GM04503 (cell line): ENCODE measurements at places on chromosomes 6 and 20.

DNA sequence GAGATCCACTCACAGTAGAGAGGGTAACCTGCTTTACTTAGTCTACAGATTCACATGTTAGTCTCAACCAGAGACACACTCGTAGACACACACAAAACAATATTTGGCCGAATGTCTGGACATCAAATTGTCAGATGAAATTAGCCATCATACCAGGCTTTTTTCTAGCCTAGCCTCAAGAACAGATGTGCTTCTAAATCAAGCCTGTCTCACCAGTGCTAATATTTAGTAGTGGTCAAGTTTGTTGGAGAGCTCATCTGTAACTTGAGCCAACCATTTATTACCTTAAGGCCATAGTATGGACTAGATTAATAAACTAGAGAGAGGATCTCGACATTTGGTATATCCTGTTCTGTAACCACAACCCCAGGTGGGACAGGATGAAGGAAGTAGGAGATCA is 1118.8 kb upstream of the MAP3K7 start:
- DNase-seq: no peak

GRCh38 chr20:36126836-36127527 is 27.6 kb upstream of the EPB41L1 start:
- DNase-seq: no peak

GRCh38 chr6:46954837-46955451 is 33.2 kb upstream of the ADGRF5 start:
- DNase-seq: no peak

GRCh38 chr6:110674096-110674495 is 141.2 kb downstream of the CDK19 start:
- no peak for DNase-seq

DNA sequence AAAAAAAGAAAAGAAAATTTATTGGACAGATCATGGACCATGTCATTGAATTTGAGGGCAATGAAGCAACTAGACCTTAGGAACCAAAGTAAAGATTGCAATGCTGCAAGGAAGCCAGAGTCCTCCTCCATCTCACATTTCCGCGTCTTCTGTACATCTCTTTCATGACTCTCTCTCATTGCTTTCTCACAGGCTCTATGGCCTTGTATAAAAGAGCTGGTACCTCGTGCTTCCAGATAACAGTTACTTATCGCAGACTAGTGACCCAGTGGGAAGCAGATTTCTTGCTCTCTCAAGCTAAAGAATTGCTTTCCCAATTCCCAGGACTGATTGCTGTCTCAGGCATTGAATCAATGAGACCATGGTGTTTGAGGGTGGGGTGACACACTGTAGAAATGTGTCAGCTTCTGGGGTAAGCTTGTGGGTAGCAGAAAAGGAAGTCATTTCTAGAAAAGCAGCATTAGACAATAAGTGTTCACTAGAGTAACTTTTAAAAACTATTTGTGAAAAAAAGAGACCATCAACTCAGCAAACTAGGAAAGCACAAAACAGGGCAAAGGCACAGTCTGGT is 635.3 kb downstream of the UTRN start:
- DNase-seq: no peak

GRCh38 chr6:121434037-121434770 is 1.2 kb upstream of the GJA1 start:
- no peak for DNase-seq

- DNase-seq: no peak
These were observed 34.0 kb downstream of the NUDT3 start for GRCh38 chr6:34358389-34358905.

DNA sequence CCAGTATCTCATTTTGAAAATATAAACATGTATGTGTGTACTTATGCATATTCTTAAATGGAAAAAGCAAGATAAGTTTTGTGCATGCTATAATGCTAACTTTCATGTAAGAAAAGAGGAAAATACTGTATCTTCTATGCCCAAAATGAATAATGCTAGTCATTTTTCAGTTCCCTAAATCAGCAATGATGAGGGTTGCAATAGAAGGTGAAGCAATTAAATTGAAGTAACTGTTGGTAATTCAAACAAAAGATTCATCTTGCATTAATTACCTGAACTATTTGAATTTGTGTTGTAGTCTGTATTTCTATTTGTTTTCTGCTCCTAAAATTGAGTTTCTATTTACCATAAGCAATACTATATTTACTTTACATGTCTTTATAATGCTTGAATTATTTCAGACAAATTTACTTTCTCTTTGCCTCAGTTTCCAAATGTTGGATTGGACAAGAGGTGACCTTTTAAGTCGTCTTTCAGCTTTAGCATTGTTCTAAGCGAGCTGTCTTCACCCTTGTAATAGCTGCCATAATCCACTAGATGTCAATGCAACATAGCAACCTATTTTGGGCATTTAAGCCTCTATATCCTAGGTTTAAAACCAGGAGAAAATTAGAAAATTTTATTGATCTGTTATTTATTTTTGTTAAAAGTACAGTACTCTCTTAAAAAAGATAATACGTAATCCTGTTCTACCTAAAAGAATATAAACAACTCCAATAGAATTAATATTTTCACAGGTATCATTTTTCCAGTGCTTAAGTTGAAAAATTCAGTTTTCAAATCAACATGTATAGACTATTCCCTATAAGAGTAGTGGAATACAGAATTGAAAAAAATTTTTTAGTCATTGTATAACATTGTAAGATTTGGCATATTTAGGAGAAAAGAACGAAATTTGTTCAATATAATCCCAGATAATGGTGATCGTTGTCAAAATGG is 52.3 kb upstream of the IFNGR1 start:
- DNase-seq: peak; percentile 12

GRCh38 chr6:80163754-80164187 is 57.3 kb downstream of the BCKDHB start:
- DNase-seq: peak; percentile 65

DNA sequence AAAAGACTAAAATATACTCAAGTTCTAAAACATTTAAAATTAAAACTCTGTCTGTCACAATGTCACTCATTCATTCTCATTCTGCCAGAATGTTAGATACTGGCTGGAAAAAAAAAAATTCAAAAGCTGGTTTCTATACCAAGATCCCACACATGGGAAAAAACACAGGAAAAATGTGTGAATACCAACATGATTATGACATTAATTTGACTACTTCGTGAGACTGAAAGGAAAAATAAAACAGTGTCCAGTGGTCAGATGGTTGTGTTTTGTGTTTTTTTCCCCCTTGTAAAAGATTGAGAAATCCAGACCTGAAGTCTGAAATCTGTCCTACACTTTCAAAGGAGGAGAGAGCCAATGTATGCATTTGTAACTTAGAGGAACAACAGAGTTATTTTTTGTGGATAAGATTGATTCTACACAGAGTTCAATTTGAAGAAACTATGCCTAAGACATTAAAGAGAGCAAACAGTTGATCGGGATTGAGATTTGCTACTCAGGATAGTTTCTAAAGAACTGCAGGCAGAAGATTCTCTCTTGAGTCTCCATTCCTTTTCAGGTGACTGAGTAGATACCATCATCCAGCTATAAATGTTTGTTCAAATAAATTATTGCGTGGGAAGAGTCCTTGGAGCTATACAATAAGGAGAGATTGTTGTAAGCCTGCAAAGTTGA is 39.2 kb upstream of the TXLNB start:
- DNase-seq: no peak

DNA sequence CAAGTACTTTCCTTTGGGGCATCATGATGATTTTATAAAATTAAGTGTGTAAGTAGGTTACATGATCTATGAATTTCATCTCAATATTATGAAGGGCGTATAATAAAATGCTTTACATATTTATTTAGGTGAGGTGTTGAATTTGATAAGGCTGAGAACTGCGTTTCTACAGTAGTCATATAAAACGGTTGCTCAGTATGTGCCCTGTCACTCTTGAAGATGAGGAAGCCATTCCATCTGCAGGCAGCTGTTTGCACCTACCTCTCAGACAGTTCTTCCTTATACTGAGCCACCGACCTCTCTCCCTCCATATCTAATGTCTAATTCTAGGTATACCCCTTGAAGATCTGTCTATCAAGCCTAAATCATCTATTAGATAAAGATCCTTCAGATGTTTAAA is 16.1 kb downstream of the NCOA7 start:
- DNase-seq: no peak

GRCh38 chr6:46262928-46263706 is 92.3 kb upstream of the ENPP5 start:
- DNase-seq: no peak

DNA sequence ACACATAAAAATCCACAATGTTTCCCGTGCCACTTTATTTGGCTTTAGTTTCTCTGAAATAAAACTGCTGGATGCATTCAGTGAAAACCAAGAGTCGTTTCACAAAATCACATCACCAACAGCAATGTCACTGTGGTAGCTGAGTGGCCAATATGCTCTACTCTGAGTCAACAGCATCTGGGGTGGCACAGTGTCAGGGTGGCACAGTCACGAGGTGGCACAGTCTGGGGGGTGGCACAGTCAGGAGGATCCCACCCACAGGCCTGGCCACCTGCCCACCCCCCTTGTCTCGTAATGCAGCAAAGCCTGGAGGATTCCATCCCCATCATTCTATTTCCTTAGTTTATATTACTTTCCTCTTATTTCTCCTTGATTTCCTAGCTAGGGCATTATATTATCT is 87.0 kb downstream of the ANKRD60 start:
- no peak for DNase-seq

DNA sequence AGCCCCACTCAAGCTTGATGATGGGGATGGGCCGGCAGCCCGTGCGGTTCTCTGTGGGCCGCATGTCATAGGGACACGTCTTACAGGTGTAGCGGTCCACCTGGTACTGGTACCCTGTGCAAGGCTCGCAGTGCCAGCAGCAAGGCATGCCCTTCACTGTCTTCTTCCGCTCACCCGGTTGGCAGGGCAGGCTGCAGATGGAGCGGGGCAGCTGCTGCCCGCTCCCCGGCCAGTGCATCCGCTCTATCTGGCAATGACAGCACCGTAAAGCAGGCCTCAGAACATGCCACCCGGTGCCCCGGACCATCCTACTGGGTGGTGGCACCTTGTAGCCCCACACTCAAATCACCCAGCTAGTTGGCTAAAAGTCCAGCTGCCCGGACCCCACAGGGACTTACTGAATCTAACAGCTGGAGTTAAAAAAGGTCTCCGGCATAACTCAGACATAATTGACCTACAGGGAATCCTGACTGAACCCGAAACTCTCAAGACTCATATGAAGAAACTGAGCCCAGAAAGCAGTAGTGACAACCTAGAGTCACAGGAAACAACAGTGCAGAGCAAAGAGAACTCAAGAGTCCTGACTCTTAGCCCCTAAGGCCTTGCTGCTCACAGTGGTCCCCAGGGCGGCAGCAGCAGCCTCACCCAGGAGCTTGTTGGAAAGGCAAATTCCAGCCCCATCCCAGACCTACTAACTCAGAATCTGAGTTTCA is 109.4 kb downstream of the GRM4 start:
- DNase-seq: no peak

DNA sequence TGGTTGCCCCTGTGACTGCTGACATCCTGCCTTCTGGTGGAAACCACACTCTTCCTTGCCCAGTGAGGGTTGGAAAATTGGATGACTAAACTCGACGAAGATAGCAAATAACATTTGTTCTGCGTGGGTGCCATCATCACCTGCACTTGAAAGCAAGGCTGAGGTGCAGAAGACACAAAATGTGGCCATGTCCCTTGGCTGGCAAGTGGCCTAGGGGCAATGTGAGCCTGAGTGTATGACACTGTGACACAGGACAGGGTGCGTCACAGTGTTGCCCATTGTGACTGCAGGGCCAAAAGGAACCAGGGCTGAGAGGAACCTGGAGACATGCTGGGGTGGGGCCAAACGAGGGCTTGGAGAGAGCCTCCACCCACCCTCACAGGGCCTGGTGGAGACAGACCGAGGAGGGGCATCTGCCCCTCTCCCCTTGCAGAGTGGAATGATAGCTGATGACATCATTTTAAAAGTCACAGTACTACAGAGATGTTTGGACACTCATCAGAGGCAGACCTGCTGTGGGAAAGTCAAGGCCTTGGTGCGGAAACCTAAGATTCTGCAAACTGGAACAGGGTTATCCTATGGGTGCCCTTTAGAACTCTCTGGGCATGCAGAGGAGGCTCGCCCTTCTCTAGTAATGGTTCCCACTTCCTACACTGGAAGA is 12.8 kb upstream of the HLA-F start:
- no peak for DNase-seq
